H1 (cell line): ENCODE measurements at places on chromosomes 2 and 18. TPM values are rescaled to one million over a fixed set of nuclear protein-coding genes. Genes with fewer than 3 reads are reported as not detected.

- H3K4me1 ChIP-seq, result 0 out of 2 replicates have a peak, but pooled peaks cover 3% of the 10 kb centered on the region
- no peaks in the 10 kb centered on the region for H3K27me3 ChIP-seq
- no peak overlapping the region for H3K27ac ChIP-seq
- H3K4me3 ChIP-seq, result no peak overlapping the region
- DNase-seq, result no peak
Observed at GRCh38 chr2:107809835-107810234, 16.9 kb upstream of the RGPD4 start.

DNA sequence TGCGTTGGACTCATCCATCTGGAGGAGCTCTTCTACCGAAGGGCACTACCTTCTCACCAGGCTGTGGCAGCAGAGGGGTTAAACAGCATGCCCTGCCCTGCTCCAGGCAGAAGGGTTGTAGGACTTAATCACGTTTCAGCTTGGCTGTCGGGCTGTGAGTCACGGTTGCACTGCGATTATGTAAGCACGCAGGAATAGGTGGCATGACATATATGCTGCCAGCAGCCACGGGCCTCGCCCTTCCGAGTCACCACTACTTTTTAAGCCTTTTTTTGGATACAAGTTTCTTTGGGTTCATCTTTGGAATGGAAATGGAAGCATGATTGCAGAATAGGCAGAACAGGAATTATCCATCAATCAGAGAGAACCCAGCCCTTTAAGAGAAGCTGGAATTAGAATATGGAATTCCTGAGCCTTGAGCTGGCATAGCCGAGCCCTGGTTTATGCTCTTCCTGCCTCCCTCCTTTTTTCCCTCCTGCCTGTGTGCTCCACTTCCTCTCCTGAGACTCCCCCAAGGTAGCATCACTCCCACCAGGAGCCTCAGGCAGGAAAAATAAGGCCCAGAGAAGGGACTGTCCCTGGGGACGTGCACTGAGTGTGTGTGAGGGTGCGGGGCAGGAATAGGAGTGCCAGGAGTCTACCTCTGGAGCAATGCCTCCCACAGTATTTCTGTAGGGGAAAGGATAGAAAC, 86.8 kb downstream of the SEMA4F start:
- no peaks in the 10 kb centered on the region; the same call in 1 of the 2 replicates for H3K36me3 ChIP-seq
- DNase-seq, result peak; percentile 43
- no peaks in the 10 kb centered on the region for H3K27me3 ChIP-seq
- no peak overlapping the region for H3K4me3 ChIP-seq
- H3K27ac ChIP-seq, result no peak overlapping the region
- no peaks in the 10 kb centered on the region for H3K4me1 ChIP-seq

GRCh38 chr2:38381381-38382143, 4.5 kb upstream of the ATL2 start:
- no peaks in the 10 kb centered on the region for H3K4me1 ChIP-seq
- no peaks in the 10 kb centered on the region for H3K36me3 ChIP-seq
- H3K27me3 ChIP-seq, result no peaks in the 10 kb centered on the region
- DNase-seq, result no peak
- no peak overlapping the region for H3K27ac ChIP-seq

GRCh38 chr18:55079481-55080355, 120.5 kb upstream of the CCDC68 start:
- no peaks in the 10 kb centered on the region for H3K36me3 ChIP-seq
- H3K27me3 ChIP-seq, result no peaks in the 10 kb centered on the region
- H3K4me3 ChIP-seq, result no peak overlapping the region
- no peak overlapping the region for H3K27ac ChIP-seq

GRCh38 chr2:47654790-47655562, 128.0 kb upstream of the MSH6 start:
- H3K27ac ChIP-seq, result no peak overlapping the region; the same call in 1 of the 2 replicates
- H3K27me3 ChIP-seq, result no peaks in the 10 kb centered on the region
- H3K4me1 ChIP-seq, result peaks cover 19% of the 10 kb centered on the region
- no peaks in the 10 kb centered on the region for H3K36me3 ChIP-seq
- H3K4me3 ChIP-seq, result no peak overlapping the region

DNA sequence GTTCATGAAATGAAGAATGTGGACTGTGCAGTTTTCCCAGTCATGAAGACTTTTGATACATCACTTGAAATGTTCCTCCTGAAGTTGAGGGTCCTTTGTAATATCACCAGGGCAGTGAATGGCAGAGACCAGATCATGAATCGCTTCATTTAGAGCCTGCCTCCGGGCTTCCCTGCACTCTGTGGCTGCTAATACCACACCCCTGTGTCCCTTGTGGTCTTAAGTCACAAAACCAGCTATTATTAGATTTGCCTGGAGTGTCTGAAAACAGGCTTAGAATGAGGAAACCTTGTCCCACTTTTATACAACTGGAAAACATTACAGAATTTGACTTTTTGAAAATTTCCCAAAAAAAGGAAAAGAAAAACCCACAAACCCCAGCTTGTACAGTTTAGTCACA, 147.9 kb downstream of the MGAT5 start:
- no peak for DNase-seq
- H3K27ac ChIP-seq, result no peak overlapping the region
- H3K4me3 ChIP-seq, result no peak overlapping the region
- no peaks in the 10 kb centered on the region for H3K27me3 ChIP-seq

DNA sequence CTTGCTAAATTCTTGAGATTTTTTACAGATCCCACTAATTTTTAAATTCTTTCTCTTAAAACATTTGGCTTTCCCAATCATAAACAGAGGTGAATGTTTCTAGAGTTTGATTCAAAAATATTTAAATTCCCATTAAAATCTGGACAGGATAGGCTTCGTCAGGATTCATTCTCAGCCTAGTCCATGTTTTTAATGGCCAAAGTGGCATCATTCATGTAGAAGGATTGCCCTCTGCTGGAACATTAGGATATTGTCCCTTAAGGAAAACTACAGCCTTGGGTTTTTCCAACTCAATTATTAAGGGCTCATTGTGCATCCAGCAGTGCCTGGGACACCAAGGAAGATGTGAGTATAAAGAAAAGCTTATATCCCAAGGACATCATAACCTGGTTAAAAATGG, 71.7 kb downstream of the TPGS2 start:
- no peaks in the 10 kb centered on the region for H3K36me3 ChIP-seq
- H3K4me3 ChIP-seq, result no peak overlapping the region
- H3K27me3 ChIP-seq, result no peaks in the 10 kb centered on the region
- H3K27ac ChIP-seq, result no peak overlapping the region
- H3K4me1 ChIP-seq, result no peaks in the 10 kb centered on the region
- no peak for DNase-seq

GRCh38 chr2:2720351-2720750, 389.3 kb upstream of the MYT1L start:
- H3K36me3 ChIP-seq, result no peaks in the 10 kb centered on the region
- H3K27ac ChIP-seq, result no peak overlapping the region

DNA sequence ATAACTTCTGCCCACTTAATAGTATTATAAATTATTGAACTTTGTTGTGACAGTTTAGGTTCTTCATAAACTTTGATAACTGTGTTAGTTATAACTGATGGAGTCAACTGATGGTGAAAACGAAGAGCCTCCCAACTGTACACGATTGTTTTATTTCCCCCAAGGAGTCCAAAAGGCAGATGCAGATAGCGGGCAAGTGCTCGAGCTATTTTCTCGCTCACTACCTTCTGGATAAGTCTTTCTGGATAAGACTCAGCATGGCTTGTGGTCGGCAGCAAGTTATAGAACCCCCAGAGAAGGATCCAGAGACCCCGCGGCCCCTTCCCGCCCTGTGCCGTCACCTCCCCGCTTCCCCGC, 517 bp downstream of the GCFC2 start:
- 0 out of 2 replicates have a peak, but pooled peaks cover 4% of the 10 kb centered on the region for H3K4me1 ChIP-seq
- no peaks in the 10 kb centered on the region for H3K27me3 ChIP-seq
- H3K4me3 ChIP-seq, result peak overlapping the region; percentile 80
- peaks cover 11% of the 10 kb centered on the region; the same call in 1 of the 2 replicates for H3K36me3 ChIP-seq

DNA sequence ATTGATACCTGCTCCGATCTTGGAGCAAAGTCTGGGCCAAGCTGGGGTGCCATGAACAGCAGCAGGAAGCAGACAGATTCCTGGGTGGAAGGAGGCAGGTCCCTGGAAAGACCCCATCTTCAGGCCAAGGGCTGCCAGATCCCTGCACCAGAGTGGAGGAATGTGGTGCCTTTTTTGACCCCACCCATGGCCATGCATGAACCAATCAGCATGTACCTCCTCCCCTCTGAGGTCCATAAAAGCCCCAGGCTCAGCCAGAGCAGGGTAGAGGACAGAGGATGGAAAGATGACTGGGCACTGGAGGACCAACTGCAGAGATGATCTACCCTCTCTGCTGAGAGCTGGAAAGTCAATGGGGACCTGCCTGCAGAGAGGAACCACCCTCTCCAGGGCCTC, 34.4 kb upstream of the ID2 start:
- no peak for DNase-seq
- H3K4me3 ChIP-seq, result no peak overlapping the region
- H3K27ac ChIP-seq, result no peak overlapping the region
- H3K27me3 ChIP-seq, result no peaks in the 10 kb centered on the region
- peaks cover under 1% of the 10 kb centered on the region for H3K4me1 ChIP-seq

DNA sequence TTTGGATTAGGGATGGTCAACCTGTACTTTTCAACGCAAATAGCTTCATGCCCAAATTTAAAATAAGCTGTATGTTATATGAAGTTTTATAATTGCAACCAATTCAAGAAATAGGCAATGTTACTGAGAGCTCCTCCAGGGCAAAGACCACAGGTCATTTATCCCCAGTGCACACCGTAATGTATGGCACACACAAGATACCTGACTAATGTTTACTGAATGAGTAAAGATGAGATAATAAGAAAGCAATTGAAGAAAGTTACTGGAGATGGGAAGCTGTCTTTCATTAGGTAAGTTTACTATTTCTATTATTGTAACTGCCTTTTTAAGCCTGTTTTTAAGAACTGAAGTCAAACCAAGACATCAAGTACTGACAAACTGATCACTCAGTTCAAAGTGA, 184.5 kb upstream of the VRK2 start:
- no peak overlapping the region for H3K27ac ChIP-seq
- H3K36me3 ChIP-seq, result no peaks in the 10 kb centered on the region
- no peaks in the 10 kb centered on the region for H3K4me1 ChIP-seq
- H3K27me3 ChIP-seq, result no peaks in the 10 kb centered on the region

GRCh38 chr18:10518595-10519255, 7.1 kb upstream of the NAPG start:
- no peak overlapping the region for H3K4me3 ChIP-seq
- H3K4me1 ChIP-seq, result no peaks in the 10 kb centered on the region
- DNase-seq, result no peak
- H3K27me3 ChIP-seq, result no peaks in the 10 kb centered on the region
- no peak overlapping the region for H3K27ac ChIP-seq

DNA sequence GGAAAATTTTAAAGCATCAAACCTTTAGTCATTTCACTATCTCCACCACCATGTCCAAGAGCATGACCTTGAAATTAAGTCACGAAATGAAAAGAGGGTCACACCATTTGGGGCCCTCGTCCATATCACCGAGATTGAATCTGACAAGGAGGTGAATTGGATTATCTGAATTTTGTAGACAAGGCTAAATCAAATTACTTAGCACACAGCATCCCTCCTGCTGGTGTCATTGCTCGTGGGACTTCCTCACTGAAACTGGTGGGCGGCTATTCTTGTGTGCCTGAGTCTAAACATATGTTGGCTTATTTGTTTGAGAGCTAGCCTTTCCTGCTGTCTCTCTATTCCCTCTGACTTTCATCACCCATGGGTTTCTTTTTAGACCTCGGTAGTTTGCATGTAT, 64.6 kb upstream of the CNGA3 start:
- H3K27me3 ChIP-seq, result no peaks in the 10 kb centered on the region
- DNase-seq, result no peak
- no peak overlapping the region for H3K4me3 ChIP-seq
- H3K36me3 ChIP-seq, result no peaks in the 10 kb centered on the region
- no peak overlapping the region for H3K27ac ChIP-seq

- DNase-seq, result no peak
- H3K4me1 ChIP-seq, result peaks cover 6% of the 10 kb centered on the region; the same call in 1 of the 2 replicates
- no peak overlapping the region for H3K27ac ChIP-seq
- H3K36me3 ChIP-seq, result no peaks in the 10 kb centered on the region
- H3K27me3 ChIP-seq, result no peaks in the 10 kb centered on the region
Observed at GRCh38 chr2:207046724-207047123, 107.4 kb downstream of the CPO start.

DNA sequence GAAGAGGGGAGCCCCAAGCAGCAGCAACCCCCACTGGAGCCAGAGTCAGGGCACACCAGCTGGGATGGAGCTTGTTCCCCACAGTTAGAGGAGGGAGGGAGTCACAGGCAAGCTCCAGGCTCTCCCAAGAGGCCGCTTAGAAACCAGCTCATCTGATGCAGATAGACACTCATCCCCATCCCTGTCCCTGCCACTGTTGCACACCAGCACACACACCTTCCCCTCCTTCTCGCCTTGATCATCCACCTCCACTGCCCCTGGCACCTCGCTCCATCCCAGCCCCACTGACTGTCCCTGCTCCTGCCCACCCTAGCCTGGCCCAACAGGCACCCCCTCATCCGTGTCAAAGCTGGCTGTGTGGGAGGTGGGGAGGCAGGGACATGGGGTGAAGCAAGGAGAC, 1.5 kb upstream of the RUFY4 start:
- no peak overlapping the region for H3K4me3 ChIP-seq
- no peaks in the 10 kb centered on the region for H3K27me3 ChIP-seq

GRCh38 chr18:33277431-33277830, 163.1 kb downstream of the CCDC178 start:
- H3K27ac ChIP-seq, result no peak overlapping the region
- no peak for DNase-seq
- no peaks in the 10 kb centered on the region for H3K4me1 ChIP-seq
- H3K4me3 ChIP-seq, result no peak overlapping the region
- H3K27me3 ChIP-seq, result no peaks in the 10 kb centered on the region
- H3K36me3 ChIP-seq, result no peaks in the 10 kb centered on the region

The KRTCAP3 gene
- total RNA-seq, result 50.1 and 55.4 TPM in 2 replicates

The PPM1G gene
- 201 and 203 TPM in 2 replicates for total RNA-seq

The DSC3 gene
- 3.3 and 3.7 TPM in 2 replicates for total RNA-seq

The D2HGDH gene
- 8.1 and 8.3 TPM in 2 replicates for total RNA-seq
